DMS153 (cell line): ENCODE measurements at places on chromosomes 7 and 10.

DNA sequence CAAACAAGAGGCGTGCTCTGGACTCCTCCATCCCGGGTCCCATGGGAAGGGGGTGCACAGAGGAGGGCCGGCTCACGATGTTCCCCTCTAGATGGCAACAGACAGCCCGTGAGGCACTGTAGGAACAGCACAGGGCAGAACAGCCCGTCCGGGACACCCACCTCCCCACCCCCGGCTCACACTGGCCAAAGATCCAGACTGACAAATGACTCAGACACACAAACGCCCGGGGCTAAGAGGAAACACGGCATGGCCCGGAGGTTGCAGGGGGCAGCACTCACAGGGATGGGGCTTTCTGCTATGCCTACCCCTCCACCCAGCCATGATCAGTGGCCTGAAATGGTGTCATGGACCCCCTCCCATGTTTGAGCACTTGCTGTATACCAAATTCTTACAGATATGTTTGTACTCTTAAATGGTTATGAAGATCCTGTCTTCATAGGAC, 4.9 kb upstream of the ELN start:
- peak; percentile 17 for DNase-seq

DNA sequence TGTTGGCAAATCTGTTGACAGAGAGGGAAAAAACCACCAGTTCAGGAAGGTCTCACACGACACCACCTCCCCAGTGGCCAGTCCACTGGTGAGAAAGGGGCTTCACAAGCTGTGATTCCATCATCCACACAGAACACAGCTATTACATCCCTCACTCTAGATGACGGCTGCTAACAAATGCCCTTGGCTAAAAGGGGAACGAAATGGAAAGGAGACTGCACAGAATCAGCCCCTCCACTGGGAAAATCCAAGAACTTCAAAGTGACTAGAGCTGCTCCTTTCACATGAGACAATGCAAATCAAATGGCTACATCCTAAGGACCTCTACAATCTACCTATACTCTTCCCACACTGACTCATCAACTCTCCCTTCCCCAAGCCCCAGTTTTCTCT, 5.6 kb downstream of the PARP12 start:
- no peak for DNase-seq

GRCh38 chr7:135666846-135667245, 4.5 kb downstream of the STMP1 start:
- DNase-seq: no peak

GRCh38 chr10:4498711-4499251, 327.2 kb upstream of the AKR1E2 start:
- DNase-seq: peak; percentile 16

DNA sequence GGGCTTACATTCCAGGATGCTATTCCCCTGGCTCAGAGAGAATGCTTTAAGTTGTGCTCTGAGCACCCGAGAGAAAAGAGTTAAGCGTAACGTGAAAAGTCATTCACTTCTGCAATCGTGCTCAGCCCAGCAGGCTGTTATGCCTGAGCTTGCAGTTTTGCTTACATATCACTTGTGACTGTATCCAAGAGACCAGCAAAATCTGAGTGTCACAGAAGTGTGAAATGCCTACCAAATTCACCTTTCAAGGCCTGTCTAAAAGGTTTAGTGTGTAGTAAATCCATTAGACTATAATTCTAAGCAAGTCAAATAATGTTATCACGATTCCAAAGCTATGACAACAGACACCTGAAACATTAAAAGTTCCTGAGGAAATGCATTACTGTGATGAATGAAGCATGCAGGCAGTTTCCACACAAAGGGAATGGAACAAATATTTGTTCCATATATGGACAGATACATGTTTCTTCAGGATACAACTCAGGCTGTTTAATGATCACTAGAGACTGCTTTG, 20.1 kb downstream of the ITGB1 start:
- DNase-seq: no peak

- DNase-seq: no peak
These were observed 5.5 kb downstream of the WDR91 start for GRCh38 chr7:135205850-135206249.

GRCh38 chr10:30155401-30155800, 96.0 kb upstream of the JCAD start:
- no peak for DNase-seq

DNA sequence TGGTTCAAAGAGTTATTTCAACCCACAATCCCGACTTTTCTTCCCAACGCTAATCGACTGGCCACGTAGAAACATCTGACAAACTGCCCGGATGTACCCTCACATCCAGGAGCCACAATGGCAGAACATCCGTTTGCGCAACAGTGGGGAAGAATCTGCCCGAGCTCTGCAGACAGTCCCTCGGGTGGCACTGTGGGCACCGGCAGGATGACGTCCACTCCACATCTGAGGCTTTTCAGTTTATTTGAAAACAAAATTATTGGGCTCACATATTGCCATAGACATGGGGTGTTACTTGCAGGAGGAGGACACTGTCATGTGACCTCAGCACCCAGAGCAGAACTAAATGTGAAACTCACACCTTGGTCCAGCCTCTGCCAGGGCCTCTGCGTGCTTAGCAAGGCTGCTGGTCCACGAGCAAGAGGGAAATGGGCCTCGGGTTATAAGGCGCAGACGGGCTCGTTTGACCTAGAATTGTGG, 84.1 kb downstream of the MKI67 start:
- DNase-seq: no peak

- no peak for DNase-seq
These were observed 220.0 kb downstream of the LRMDA start for GRCh38 chr10:75651417-75651816.

- DNase-seq: peak; percentile 99
These were observed 25.9 kb downstream of the RGR start for GRCh38 chr10:84270708-84271107.

DNA sequence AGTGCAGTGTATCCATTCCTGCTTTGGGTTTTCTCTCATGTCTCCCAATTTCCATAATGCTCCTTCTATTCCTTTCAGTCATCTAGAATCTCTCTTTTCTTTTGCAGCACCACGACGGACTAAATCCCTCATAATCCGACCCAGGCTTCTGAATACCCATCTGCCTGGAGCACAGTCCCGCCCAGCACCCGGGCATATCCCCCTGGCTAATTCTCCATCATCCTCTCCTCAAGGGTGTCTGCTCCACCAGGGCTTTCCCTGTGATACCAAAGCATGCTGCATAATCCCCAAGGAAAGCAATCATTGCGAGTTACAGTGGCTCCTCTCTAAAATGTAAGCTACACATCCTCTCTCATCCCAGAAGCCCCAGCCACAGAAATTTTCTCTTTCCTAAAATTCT, 321.9 kb downstream of the CCDC3 start:
- no peak for DNase-seq

DNA sequence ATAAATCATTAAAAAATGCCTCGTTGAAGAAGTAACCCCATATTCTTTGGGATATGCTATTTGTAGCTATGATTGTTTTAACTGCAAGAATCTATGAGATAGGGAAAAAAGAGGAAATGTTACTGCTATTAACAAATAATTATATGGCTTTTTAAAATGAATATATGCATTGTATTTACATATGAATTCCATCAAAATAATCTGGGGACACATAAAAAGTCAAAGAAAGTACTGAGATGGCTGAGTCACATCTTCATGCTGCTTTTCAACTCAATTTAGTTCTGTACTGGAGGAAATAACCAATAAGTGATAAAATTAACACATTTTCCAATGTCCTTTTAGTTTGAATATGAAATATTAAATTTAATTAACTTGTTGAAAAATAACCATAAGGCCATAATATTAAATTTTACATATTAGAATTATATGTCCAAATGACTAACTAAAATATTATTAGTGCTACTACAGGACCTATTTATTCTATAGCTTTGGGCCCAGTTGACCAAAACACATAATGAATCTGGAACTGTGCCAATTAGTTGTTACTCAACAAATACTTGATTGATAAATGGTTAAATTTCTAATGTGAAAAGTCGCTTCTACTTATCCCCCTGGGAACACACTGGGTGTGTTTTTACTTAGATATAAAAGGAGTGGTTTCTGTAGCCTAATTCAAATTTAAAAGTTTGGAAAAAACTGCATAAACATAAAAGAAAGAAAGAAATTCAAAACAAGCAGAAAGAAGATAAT, 214.6 kb upstream of the PFKP start:
- DNase-seq: no peak

- no peak for DNase-seq
These were observed 629 bp upstream of the DNAJC9 start for GRCh38 chr10:73247509-73248258.
